B cell (primary cell): ENCODE measurements at places on chromosomes 13 and 19. TPM values are rescaled to one million over a fixed set of nuclear protein-coding genes. Genes with fewer than 3 reads are reported as not detected.
A peak's percentile ranks its signal among the peaks of the same experiment; 100 is the strongest.

DNA sequence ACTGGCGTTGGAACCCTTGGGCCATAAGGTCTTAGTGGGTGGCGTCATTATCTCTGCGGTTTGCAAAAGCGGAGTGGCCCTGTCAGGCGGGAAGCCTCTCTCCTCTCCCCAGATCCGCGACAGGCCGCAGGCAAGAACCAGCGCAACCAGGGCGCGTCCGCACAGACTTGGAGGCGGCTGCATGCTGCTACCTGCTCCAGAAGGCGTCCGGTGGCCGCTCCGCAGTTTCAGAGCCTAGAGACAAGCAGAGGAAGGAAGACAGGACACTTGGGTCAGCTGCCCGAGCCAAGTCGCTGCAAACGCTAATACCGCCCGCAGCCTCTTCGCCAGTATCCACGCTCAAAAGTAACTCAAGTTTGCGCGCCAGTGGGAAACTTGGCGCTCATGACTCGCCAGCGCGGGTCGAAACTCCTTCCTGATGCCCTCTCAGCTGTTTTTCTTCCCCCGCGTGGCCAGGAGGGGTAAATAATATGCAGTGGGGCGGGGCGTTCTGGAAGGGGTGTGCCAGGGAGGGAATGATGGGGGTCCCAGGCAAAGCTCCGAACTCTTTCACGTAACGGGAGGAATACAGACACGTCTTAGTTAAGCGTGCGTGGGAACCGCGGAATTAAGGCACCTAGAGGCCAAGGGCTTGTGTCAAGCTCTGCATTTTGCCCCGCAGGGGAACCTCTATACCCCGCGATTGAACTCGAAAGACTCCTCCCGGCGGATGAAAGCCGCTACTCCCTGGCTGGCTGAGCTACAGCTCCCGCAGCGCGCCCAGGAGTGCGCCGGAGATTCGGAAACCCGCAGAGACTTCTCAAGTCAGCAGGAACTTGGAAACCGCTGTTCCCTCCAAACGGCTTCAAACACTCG is at the start of gene EDNRB:
TSS of gene EDNRB (minus strand) at position 441 of the 855 bp plus-strand sequence. CDS start at position 183, 258 bp downstream.
- peak; percentile 5 for DNase-seq

DNA sequence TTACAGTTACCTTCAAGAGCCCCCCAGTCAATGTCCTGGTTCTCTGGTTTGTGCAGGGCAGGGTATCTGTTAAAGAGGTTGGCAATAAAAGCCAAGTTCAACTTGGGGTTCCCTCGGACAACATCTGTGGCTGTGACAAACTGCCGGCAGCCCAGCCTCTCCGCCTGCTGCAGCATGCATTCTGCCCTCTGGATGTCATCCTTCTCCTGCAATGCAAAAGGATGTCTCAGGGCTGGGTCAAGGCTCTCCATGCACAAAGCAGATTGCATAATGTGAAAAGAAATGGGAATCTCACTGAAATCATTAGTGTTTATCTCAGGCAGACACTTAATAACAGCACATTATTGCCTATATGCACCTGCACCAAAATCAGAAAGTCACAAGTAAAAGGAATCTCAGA is 35.1 kb downstream of the LCP1 start:
- no peak for DNase-seq

Gene POSTN
- total RNA-seq = not detected in 2 replicates

Gene FOXA3
- total RNA-seq = not detected in 2 replicates

DNA sequence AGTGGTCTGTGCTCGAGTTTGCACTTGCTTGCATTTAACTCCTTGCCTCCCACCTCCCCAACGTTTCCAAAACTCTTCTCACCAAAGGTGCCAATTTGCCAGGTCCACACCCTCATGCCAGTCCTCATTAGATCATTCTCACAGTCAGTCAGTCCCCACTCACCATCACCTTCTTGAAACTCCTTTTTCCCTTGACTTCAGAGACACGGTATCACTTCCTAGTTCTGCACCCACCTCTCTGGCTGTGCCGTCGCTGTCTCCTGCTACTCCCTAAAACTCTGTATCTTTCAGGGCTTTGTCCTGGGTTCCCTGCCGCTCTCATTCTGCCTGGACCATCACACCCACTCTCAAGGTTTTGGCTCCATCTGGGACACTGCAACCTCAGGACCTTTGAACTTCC is 19.6 kb downstream of the OLFM2 start:
- no peak for DNase-seq

DNA sequence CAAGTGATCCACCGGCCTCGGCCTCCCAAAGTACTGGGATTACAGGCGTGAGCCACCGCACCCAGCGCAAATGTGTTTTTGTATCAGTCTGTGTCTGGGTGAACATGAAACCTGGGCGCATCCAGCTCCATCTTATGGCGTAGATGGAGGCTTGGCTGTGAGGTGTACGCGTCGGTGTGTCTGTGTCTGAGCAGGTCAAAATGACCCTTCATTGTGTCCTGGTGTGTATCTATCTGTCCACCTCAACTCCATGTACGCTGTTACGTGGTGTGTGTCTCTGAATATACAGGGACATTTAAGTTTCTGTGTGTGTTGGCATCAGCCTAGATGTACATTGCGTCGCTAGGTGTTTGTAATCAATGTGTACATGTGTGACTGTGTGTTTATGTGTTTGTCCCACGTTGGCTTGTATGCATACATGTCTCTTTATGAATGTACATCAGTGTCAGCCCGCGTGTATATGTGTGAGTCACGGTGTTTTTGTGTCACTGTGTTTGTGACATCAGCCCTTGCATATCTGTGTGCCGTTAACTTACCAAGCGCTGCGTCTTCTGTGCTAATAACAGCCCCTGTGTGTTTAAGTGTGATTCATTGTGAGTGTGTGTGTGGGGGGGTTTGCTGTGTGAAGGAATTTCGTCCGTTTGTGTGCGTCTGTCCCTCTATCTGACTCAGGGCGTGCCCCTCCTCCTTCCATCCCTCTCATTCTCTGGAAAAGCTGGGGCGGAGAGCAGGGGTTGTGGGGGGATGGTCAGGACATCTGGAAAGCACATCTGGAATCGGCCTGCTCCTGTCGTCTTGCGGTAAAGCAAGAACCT is 6.4 kb downstream of the AXL start:
- DNase-seq = no peak

Gene MED25
- 123 and 126 TPM in 2 replicates for total RNA-seq

GRCh38 chr13:32022311-32022710 is 9.3 kb upstream of the FRY start:
- no peak for DNase-seq

Gene ZNF544
- 65.7 and 75.2 TPM in 2 replicates for total RNA-seq

- no peak for DNase-seq
These were observed 6.3 kb downstream of the GPR18 start for GRCh38 chr13:99251921-99252320.

Gene ZNF329
- total RNA-seq = 12.5 and 17.6 TPM in 2 replicates

- no peak for DNase-seq
These were observed 1394.9 kb upstream of the PRR20A start for GRCh38 chr13:55745828-55746227.

DNA sequence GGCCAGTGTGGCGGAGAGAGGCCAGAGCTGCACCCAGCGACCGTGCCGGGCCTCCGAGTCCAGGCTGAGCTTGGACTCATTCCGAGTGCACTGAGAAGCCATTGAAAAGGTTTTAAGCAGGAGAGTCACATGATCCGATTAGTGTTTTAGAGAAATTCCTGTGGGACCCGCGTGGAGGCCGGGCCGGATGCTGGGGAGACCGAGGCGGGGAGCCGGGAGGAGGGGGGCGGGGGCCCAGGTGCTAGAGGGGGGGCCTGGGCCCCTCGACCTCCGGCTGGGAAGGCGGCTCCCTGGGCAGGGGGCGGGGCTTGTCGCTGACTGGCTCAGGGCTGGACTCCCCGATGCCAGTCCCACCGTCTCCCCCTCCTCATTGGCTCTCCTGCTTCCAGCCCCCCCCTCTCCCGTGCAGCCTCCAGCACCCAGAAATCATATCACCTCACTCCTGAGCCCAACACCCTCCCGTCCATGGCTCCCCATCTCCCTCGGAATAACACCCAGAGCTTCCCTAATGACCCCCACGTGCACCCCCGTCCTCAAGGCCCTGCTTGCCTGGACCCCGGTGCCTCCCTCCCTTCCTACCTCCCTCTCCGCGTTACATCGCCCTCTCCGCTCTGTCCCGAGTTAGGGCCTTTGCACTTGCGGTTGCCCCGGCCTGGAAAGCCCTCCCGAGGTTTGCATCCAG is 5.2 kb upstream of the ZNF579 start:
- DNase-seq = peak; percentile 56

Gene RASIP1
- 0.20 TPM in 1 of 2 replicates, not detected in the other for total RNA-seq

Gene ZNF382
- total RNA-seq = 24.7 and 24.8 TPM in 2 replicates

Gene KASH5
- total RNA-seq = 0.74 and 1.4 TPM in 2 replicates

- DNase-seq = no peak
These were observed 36.1 kb downstream of the CEP89 start for GRCh38 chr19:32935629-32936028.

DNA sequence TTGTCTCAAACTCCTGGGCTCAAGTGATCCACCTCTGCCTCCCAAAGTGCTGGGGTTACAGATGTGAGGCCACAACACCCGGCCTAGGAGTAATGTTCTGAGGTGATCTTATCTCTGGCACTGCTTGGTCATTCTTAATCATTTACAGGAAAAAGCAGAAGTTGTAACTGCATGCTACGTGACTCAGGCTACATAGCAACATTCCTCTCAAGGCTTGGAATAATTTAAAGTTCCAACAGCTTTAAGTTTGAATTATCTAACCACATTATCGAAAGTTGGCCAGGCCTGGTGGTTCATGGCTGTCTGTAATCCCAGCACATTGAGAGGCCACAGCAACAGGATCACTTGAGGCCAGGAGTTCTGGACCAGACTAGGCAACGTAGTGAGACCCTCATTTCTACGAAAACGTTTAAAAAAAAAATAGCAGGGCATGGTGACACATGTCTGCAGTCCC is 3.9 kb upstream of the B9D2 start:
- no peak for DNase-seq

Gene HTR2A
- not detected in 2 replicates for total RNA-seq

DNA sequence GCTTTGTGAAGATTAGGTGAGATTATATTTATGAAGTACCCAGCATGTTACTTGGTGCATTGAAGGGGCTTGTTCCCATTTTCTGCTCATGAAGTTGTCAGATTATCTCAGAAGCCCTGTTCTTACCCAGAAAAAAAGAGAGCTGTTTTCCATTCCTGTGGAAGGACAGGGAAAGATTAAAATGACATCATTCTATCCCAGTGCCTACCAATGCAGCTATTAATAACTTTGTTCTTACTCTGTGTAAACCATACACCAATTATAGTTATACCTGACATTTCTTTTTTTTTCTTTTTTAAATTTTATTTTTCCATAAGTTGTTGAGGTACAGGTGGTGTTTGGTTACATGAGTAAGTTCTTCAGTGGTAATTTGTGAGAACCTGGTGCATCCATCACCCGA is 18.6 kb downstream of the ZNF507 start:
- DNase-seq = no peak

Gene KIR2DL3
- not detected in 2 replicates for total RNA-seq

GRCh38 chr13:58843071-58843470 is 1211.5 kb downstream of the PCDH17 start:
- DNase-seq = no peak

Gene PTBP1
- 304 and 309 TPM in 2 replicates for total RNA-seq

GRCh38 chr19:35445826-35446593 is 2.0 kb upstream of the FFAR2 start:
- DNase-seq = no peak

Gene PSG6
- not detected in 2 replicates for total RNA-seq

DNA sequence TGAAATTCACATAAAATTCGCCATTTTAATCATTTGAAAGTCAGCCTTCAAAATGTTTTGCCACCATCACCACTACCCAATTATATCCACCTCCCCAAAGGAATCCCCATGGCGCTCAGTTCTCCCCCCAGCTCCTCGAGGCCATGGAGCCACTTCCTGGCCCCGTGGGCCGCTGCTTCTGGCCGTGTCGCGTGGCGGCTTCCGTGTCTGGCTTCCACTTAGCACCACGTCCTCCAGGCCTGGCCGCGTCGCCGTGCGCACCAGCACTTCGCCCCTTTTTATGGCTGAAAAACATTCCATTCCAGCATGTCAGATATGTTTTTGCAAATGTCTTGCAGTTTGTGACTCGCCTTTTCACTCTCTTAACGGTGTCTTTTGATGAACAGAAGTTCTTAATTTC is 46.7 kb upstream of the DCUN1D2 start:
- DNase-seq = no peak

DNA sequence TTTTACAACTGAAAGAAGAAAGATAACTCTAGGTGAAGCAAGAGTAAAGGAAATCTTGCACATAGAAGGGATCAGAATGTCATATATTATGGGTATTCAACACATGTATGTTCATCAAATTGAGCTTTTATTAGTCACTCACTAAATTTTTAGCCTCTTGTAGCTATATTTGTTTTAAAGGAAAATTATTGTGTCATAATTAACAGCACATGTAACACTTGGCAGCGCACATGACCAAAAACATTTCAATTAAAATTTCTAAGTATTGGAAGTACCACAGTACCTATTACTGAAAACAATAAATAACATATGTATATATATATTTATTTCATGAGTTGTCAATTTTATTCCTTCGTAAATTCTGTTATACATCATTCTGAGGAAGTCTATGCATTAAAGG is 2800.4 kb downstream of the PCDH9 start:
- no peak for DNase-seq

DNA sequence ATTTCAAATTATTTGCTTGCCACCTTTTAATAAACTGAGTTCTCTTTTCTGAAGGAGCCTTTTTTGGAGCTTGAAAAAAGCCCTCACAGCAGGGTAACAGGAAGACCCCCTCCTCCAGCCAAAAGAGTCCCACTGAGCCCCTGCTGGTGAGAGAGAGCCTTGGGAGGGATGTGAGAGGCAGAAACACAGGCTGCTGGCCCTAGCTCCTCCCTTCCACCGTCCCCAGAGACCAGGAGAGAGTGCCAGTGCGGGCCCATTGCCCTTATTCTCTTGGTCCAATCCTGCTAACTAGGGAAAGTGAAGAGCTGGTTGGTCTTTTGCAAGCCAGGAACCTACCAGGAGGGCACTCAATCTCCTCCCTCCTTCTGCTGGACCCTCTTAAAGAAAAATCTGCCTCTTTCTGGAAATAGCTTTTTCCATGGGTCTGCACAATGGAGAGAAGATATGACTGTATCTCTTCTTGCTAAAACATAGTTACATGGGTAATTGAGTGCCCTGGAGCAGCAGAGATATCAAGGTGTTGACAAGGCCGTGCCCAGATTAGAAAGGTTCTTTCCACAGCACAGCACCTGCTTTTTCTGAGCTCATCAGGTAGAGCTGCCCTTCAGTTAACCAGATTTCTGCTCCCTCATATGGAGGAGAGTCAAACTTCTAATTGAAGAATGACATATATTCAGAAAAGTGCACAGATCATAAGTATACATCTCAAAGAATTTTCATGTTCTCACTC is 113.9 kb downstream of the LRCH1 start:
- peak; percentile 62 for DNase-seq

GRCh38 chr13:45092663-45093062 is 27.6 kb upstream of the GTF2F2 start:
- DNase-seq = no peak

Gene CYP4F2
- not detected in 2 replicates for total RNA-seq

- peak; percentile 74 for DNase-seq
These were observed 1.3 kb upstream of the CEACAM3 start for GRCh38 chr19:41795031-41795461.

DNA sequence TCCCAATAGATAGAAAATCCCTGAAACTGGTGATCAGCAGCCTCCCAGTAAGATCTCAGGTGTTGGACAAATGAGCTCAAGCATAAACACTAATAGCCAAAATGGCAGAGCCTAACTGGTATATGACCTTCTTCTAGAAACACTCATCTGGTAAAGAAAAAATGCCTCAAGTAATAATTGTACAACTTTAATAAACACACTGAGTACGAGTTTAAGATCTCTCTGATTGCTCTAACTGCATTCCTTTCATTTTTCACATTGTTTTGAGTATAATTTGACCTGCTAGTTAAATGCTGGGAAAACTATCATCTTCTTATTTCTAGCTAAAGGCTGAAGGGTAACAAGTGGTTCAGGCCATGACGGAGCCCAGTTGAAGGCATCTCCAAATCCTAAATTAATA is 2009.5 kb upstream of the PCDH20 start:
- DNase-seq = no peak
